ENCODE measurements at places on chromosomes 6 and 20.
A peak's percentile ranks its signal among the peaks of the same experiment; 100 is the strongest.

DNA sequence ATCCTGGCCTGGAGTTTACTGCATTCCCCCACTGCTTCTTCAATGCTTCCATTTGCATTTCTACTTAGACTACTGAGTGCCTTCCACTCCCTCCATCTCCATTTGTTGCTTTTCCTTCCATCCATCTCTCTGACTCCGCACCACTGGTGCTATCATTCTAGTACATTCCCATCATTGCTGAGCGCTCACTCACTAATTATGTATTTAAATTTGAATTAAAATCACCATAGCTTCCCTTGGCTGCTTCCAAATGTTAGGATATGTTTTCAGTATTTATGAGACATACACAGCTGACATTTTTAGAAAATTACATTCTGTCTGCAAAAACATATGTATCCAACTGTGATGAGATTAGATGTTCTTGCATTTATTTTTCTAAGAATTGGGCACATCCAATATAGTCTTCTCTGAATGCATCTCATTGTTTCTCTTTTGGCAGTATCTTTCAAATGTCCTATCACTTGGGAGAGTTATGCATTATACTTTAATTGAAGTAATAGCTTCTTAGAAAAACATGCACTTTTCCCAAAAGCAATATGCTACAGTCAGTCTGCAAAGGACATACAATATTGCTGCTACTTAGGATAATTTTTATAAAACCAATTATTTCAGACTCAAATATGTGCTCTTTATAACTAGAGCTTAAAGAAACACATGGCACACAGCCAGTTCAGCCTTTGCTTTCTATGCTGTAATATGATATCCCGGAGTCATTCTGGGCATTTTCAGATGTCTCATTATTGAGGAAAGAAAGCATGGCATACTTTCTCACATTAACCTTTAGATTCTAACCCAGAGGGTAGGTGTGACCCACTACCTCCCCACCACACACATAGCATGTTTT is 12.1 kb upstream of the COL21A1 start:
- no peak for DNase-seq

GRCh38 chr6:18958146-18958545 is 571.0 kb downstream of the RNF144B start:
- no peak for DNase-seq

GRCh38 chr6:108260809-108261569 is at the start of gene SNX3:
TSS of gene SNX3 (minus strand) at chr6:108261040. CDS start at chr6:108260921, 119 bp downstream.
- DNase-seq = peak; percentile 93

GRCh38 chr20:51469046-51469445 is 73.5 kb downstream of the NFATC2 start:
- no peak for DNase-seq

GRCh38 chr6:4463236-4463635 is 313.0 kb upstream of the CDYL start:
- DNase-seq = no peak

GRCh38 chr6:71533939-71534379 is 245.3 kb downstream of the OGFRL1 start:
- DNase-seq = no peak

DNA sequence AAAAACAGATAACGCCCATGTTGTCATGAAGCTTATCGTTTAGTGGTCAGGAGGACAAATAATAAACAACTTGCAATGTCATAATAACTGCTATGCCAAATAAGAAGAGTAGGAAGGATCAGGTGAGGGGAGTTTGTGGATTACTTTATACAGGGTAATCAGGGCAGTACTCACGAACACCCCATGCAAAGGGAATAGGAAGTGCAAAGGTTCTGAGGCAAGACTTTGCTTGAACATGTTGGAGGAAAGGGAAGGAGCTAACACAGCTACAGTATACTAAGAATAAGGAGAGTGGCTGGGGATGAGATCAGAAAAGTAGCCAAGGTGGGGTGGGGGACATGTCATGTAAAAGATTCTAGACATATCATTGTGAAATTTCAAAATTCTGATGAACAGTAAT is 292.0 kb upstream of the RUNX2 start:
- DNase-seq = no peak

- DNase-seq = no peak
These were observed 309.9 kb upstream of the NOX3 start for GRCh38 chr6:155765275-155766194.

- no peak for DNase-seq
These were observed 12.9 kb upstream of the FAM210B start for GRCh38 chr20:56345911-56346310.

DNA sequence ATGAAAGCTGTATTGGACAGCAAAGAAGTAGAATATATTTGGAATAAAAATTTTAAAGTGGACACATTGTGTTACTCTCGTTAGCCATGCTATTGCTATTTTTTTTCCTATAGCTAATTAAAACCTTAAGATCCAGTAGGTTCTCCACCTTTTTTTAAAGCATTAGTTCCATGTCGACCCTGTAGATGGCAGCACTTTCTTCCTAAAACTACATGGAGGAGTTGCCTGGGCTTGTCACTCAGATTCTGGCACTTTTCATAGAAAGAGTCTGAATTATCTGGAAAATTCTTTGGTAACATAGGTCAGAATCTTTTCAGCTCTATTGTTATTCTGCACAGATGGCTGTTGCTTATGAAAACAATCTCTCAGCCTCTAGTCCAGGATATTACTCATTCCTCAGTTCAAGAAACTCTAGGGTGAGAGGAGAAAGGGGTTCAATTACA is 42.0 kb upstream of the ESR1 start:
- no peak for DNase-seq

GRCh38 chr6:158926414-158926813 is 73.6 kb downstream of the RSPH3 start:
- DNase-seq = no peak

DNA sequence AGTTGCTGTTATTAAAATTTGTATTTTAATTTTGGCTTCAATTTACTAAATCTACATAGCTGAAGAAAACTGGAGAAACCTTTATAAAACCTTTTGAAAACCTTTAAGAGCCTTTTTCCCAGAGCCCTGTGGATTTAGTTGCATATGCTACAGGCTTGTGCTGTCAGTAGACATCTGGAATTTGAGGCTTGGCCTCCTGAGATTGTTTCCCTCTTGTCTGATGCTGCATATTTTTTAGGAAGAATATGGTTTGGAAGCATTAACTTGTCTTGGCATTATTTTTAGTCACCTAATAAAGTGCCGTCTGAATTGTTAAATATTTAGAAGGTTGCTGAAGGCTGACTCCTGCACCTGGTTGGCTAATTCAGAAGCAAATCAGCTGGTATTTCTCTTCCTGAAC is 369.4 kb downstream of the UTRN start:
- no peak for DNase-seq

DNA sequence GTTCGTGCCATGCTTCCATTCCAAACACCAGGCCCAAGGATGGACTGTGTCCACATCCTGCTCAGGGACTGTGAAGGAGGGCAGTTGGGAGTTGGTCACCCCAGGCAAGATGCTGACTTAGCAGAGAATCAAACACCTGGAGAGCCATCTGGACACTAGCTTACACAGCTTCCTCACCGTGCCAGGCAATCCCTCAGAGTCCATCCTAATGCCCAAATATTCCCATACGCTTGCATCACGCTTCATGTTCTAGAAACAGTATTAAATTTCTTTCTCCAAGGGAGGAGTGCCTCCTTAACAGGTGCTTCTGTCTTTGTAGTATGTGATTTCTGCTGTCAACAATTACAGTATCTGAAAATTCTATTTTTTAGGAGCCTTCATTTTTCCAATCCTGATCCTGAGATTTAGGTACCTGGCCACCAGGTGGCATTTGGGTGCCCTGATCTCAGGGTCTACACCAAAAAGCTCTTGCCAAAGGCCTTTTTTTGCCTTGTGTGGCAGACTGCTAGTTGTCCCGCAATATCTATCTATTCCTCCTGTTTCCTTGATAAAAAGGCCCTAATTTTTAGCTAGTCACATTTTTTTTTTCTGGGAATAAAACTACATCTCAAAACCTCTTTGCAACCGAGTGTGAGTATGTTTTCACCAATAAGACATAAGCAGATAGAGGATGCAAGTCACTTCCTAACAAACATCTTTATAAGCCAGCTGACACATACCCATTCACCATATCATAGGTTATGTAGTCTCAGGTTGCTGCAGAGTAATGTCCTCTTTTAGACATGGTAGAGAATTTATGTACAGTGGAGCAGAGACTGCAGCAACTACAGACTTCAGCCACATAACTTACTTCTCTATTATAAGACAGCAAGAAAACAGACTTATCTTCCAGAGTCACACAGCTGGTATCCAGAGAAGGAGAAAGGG is 85.0 kb downstream of the PREP start:
- DNase-seq = no peak

- DNase-seq = no peak
These were observed 58.6 kb upstream of the RNF144B start for GRCh38 chr6:18328540-18328939.

Measured in T-helper 2 cell (primary cell).